Smooth muscle cell of trachea (primary cell): ENCODE measurements at places on chromosomes 7 and 10. TPM values are rescaled to one million over a fixed set of nuclear protein-coding genes. Genes with fewer than 3 reads are reported as not detected.

The PDIA4 gene
- total RNA-seq, result 315 and 354 TPM in 2 replicates

The LRRC18 gene
- total RNA-seq, result under 0.01 and 0.29 TPM in 2 replicates

The HTR5A gene
- total RNA-seq, result not detected in 2 replicates

The TDRD1 gene
- 0.29 and 0.50 TPM in 2 replicates for total RNA-seq

The SFTPA1 gene
- not detected in 2 replicates for total RNA-seq

The GRID1 gene
- total RNA-seq, result under 0.01 TPM in 1 of 2 replicates, not detected in the other

The HOGA1 gene
- total RNA-seq, result 1.3 and 3.3 TPM in 2 replicates

The DNMBP gene
- 29.9 and 31.4 TPM in 2 replicates for total RNA-seq

The MYPN gene
- 0.15 and 0.33 TPM in 2 replicates for total RNA-seq

The SH2D4B gene
- not detected in 2 replicates for total RNA-seq

The DGKB gene
- under 0.01 and 0.15 TPM in 2 replicates for total RNA-seq

The AKR1C3 gene
- total RNA-seq, result 104 and 182 TPM in 2 replicates

The CLCN1 gene
- not detected in 2 replicates for total RNA-seq

The ACTR3C gene
- under 0.01 and 3.0 TPM in 2 replicates for total RNA-seq

The ZNF277 gene
- 49.5 and 50.0 TPM in 2 replicates for total RNA-seq

The PGAM2 gene
- total RNA-seq, result 0.17 and 0.29 TPM in 2 replicates

The KAZALD1 gene
- total RNA-seq, result 39.0 and 58.2 TPM in 2 replicates

The KAT6B gene
- total RNA-seq, result 45.5 and 48.9 TPM in 2 replicates

The GRM3 gene
- not detected in 2 replicates for total RNA-seq

The FGF8 gene
- total RNA-seq, result 0.17 TPM in 1 of 2 replicates, not detected in the other

The GNG11 gene
- 18.7 and 53.7 TPM in 2 replicates for total RNA-seq

The SNCG gene
- total RNA-seq, result 8.8 and 11.8 TPM in 2 replicates

The OPN4 gene
- not detected in 2 replicates for total RNA-seq

The MLXIPL gene
- total RNA-seq, result 0.66 TPM in 1 of 2 replicates, not detected in the other

The TAS2R5 gene
- total RNA-seq, result 0.73 and 1.7 TPM in 2 replicates

The TMEM229A gene
- not detected in 2 replicates for total RNA-seq

The CUEDC2 gene
- 78.4 and 86.2 TPM in 2 replicates for total RNA-seq

The PRSS37 gene
- not detected in 2 replicates for total RNA-seq

The NUDCD3 gene
- 87.0 and 95.8 TPM in 2 replicates for total RNA-seq

The KLF14 gene
- under 0.01 TPM in 1 of 2 replicates, not detected in the other for total RNA-seq

The CYP2C19 gene
- not detected in 2 replicates for total RNA-seq

The EN2 gene
- total RNA-seq, result not detected in 2 replicates

The FAM24B gene
- 4.1 and 4.2 TPM in 2 replicates for total RNA-seq

The CFTR gene
- total RNA-seq, result not detected in 2 replicates

The HMX2 gene
- total RNA-seq, result not detected in 2 replicates

The OPALIN gene
- total RNA-seq, result not detected in 2 replicates

The CCDC3 gene
- total RNA-seq, result under 0.01 TPM in 1 of 2 replicates, not detected in the other

The RPS24 gene
- total RNA-seq, result 1,902 and 2,033 TPM in 2 replicates

The VOPP1 gene
- total RNA-seq, result 83.3 and 135 TPM in 2 replicates

The JCAD gene
- total RNA-seq, result 2.0 and 8.9 TPM in 2 replicates

The MOGAT3 gene
- not detected in 2 replicates for total RNA-seq

The OR2A42 gene
- 0.15 TPM in 1 of 2 replicates, not detected in the other for total RNA-seq

The NUTM2E gene
- 0.15 TPM in 1 of 2 replicates, not detected in the other for total RNA-seq

The OR6V1 gene
- total RNA-seq, result not detected in 2 replicates

The CNNM1 gene
- 0.15 and 0.33 TPM in 2 replicates for total RNA-seq

The ANKRD61 gene
- total RNA-seq, result not detected in 2 replicates
